Stimulated activated CD8-positive, alpha-beta memory T cell treated with anti-CD3 and anti-CD28 coated beads, Interleukin-15, amount 100 ng/mL, for 24 hours (primary cell): ENCODE measurements at places on chromosomes 1 and 21.

- no peak for DNase-seq
Measured at GRCh38 chr21:38721958-38722357, 83.8 kb upstream of the ETS2 start.

GRCh38 chr21:41754479-41754891, 12.4 kb downstream of the RIPK4 start:
- no peak for DNase-seq

DNA sequence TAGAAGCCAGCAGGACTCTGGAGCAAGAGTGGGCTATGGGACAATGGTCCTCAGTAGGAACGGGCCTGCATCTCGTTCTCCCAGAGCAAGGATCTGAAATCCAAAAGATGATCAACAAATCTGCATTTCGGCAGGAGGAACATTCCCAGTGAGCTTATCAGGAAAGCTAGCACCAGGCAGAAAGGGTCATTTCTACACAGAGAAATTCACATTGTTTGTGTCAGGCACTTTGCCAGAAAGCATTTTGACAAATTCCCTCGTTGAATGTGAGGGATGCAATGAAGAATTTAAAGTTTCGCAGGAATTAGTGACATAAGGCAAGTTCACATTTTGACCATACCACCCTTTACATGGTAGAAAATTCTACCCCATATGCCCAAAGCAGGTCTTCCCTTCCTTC, 31.6 kb upstream of the ETS2 start:
- no peak for DNase-seq

DNA sequence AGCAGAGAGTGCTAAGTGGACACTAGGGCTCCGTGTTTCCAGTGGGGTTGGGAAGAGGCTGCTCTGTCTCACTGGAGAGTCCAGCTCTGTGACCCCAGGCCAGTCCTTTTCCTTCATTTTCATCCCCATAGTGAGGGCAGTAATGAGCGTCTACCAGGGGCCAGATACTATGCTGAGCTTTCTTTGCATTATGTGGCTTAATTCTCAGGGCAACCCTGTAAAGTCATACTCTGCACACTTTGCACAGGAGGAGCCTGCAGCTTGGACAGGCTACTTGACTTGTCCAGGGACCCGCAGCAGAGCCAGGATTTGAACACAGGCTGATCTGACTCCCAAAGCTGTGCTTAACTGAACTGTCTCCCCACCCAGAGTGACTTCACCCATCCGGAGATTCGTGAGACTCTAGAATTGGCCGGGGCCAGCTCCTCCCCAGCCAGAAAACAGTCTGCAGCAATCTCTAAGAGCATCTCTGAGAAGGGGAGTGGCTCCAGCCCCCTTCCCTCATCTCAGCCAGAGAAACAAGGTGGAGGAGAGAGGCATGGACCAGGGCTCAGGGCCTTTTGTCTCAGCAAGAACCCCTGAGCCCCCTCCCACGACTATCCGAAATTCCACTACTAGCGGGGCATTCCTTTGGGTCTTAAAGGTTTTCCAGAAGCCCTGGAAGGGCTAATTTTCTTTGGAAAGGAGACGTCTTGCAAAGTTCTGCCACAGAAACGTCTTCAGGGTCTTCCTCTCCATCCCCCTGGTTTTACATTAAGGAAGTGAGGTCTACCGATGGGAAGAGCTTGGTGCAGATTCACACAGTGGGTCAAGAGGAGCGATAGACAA, 866 bp upstream of the FNDC5 start:
- no peak for DNase-seq

- DNase-seq, result no peak
Measured at GRCh38 chr1:5980314-5981008, 11.8 kb downstream of the NPHP4 start.

DNA sequence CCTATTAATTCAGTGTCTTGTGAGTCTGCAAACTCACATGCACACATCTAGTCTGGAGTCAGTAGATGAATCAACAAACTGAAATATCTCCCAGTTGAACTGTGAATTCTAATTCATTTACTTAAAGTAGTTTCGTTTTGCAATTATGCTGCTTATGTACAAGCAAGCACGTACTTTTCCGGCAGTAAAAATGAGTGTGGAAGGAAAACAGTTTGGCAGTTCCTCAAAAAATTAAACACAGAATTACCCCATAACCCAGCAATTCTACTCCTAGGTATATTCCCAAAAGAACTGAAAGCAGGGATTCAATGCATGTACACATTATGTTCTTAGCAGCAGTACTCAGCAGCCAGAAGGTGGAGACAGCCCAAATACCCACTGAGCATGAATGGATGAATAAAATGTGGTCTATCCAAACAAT, 49.3 kb downstream of the GNB1 start:
- no peak for DNase-seq

- DNase-seq, result no peak
Measured at GRCh38 chr1:156627313-156627880, 8.2 kb downstream of the HAPLN2 start.

- no peak for DNase-seq
Measured at GRCh38 chr1:161955606-161956005, 68.1 kb downstream of the OLFML2B start.

- DNase-seq, result no peak
Measured at GRCh38 chr1:244327533-244327932, 124.2 kb downstream of the ADSS2 start.

DNA sequence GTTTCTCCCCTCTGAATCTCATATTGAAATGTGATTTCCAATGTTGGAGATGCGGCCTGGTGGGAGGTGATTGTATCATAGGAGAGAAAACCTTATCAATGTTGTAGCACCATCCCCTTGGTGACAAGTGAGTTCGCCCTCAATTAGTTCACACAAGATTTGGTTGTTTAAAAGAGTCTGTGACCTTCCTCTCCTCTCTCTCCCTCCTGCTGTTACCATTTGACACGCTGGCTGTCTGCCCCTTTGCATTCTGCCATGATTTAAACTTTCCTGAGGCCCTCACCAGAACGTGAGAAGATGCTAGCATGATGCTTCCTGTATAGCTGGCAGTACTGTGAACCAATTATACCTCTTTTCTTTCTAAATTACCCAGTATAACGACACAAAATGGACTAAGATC, 730.9 kb upstream of the PRMT6 start:
- DNase-seq, result no peak

DNA sequence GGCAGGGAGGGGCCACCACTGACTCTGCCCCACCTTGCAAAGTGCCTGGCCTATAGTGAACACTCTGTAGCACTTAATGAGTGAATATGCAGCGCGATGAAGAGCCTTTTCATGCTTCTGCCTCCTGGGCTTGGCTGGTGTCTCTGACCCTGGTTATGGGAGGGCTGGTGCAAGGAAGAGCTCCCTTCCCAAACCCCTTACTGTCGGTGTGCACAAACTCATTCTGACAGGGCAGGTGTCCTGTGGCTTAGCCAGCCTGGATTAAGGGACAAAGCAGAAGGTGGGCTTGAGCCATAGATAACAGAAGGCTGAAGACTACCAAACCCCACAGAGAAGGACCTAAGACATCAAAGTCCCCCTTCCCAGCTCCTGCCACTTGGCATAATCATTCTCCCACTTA, 2.0 kb upstream of the NCMAP start:
- no peak for DNase-seq

DNA sequence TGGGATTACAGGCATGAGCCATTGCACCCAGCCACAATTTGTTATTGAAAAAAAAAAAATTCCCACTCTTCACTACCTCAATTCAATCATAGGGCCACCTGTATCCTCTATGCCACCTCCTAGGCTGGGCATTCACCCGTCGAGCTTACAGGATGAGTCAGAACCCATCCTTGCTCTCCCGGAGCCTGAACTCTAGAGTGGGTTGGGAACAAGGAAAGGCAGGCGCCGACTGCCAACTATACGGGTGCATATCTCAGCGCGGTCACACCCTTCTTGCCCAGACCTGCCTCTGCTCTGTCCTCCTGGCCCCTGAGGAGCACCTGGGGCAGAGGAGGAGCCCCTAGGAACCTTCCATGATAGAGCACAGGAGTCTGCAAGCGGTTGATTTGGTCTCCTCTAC, 21.4 kb upstream of the LBR start:
- DNase-seq, result no peak

DNA sequence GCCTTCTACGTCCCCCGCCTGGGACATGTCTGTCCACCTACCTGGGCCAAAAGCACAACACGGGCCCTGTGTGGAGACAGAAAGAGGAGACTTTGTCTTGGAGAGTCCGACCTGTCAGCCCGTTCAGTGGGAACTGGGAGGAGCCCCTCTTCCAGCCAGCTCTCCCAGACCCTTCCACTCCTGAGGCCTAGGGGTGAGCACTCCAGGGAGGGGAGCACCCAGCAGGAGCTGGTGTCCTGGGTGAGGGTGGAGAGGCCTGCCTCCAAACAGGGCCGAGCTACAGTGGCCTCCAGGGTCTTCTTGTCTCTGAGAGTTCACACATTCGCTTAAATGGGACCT, 546 bp downstream of the SPOCD1 start:
- no peak for DNase-seq

DNA sequence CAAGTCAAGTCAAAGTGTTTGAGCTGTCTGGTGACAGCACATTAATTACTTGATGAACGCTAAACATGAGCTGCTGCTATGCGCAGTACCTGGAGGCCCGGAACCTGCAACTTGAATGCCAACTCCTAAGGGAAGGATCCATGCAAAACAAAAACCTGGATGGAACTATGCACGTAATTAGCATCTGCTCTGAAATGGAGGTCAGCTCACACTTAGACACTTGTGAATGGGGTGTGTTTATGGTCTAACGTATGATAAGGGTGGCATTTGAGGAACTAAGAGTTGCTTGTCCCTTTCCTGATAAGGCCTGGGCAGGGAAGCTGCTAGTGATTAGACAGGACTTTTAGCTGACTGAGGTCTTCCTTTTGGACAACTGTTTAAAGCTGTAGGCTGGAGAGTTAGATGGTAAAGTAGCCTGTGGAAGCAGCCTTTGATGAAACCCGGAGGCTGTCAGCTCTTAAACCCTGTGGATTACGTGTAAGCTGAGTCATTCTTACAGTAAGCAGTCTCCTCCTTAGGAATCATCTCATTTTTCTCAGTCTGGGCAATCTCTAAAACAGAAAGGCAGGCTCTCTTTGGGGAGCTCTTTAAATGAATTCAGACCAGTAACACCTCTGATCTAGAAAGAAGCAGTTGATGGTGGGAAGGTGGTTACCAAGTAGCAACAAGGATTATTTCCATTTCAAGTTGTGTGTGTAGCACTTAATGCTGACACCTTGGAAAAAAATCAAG, 6.8 kb downstream of the TENT5C start:
- no peak for DNase-seq

DNA sequence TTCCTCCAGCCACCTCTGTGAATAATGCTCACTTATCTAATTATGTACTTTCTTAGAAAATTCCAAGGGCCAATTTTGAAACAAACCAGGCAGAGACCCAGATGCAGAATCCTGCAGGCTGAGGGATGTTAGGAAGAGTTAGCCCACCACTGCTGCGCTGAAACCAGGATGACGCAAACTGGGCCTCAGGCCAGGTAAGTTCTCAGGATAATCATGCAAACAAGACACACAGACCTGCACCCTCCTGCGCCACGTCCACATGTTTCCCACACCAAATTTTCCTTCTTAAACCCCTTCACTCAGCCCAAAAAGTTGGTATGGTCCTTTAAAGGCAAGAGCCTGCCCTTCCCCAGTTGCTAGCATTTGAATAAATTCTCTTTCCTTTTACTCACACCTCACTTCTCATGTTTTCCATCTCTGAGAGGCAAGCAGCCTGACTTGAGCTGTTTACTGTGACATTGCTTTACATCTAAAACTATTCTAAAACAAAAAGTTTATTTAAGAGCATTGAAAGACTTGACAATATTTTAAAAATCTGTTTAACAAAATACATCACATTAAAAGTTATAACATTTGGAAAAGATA, 887.1 kb downstream of the LRRIQ3 start:
- no peak for DNase-seq
